H1 (cell line): ENCODE measurements at places on chromosomes 6 and 20.

- DNase-seq: peak; percentile 59
Measured at GRCh38 chr6:31528821-31529328, at the start of gene MCCD1. MCCD1 (plus strand) TSS chr6:31528962; CDS start chr6:31529015, 53 bp downstream.

GRCh38 chr6:163946437-163946836 lies 531.9 kb downstream of the QKI start:
- DNase-seq: peak; percentile 22

- no peak for DNase-seq
Measured at GRCh38 chr6:169904051-169904922, 152.9 kb downstream of the ERMARD start.

DNA sequence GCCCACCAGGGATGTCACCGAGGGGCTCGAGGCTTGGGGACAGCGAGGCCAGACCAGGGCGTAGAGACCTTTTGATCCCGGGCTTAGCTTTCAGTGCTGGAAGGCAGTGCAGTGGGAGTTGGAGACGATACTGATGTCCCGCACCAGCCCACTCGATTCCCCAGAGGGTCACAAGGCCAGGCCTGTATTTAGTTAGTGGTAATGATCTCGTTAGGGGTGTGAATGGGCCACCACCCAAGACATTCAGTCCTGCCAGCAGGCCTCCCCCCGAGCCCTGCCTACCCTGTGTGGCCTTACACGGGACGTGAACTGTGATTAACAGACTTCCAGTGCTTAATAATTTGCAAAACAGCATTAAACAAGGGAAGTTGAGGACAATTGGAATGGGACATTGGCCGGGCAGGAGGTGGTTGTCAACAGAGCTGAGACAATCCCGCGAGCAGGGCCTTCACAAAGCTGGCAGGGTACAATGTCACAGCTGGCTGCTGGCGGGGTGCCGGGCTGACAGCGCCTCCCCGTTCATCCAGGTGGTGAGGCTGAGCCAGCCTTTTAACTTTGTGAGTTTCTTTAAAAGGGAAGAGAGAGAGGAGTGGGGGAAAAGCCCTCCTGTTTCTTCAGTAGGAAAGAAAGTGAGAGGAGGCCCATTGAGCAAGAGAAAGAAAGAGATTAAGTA lies 175.3 kb upstream of the RALGAPA2 start:
- DNase-seq: no peak

GRCh38 chr6:99151634-99152346 lies 197.7 kb downstream of the FAXC start:
- DNase-seq: peak; percentile 89

GRCh38 chr6:153207006-153207405 lies 75.9 kb upstream of the RGS17 start:
- DNase-seq: no peak

- no peak for DNase-seq
Measured at GRCh38 chr6:51513891-51514747, 573.3 kb downstream of the PKHD1 start.

GRCh38 chr6:155317186-155317585 lies 2.9 kb upstream of the TFB1M start:
- no peak for DNase-seq

GRCh38 chr20:57390604-57391438 lies at the start of gene RBM38:
RBM38 (plus strand) TSS chr20:57391396; CDS start chr20:57391582, 186 bp downstream.
- DNase-seq: no peak
